ENCODE measurements at places on chromosomes 12 and 14.

- DNase-seq, result no peak
These were observed 23.3 kb downstream of the NUAK1 start for GRCh38 chr12:106115440-106115839.

DNA sequence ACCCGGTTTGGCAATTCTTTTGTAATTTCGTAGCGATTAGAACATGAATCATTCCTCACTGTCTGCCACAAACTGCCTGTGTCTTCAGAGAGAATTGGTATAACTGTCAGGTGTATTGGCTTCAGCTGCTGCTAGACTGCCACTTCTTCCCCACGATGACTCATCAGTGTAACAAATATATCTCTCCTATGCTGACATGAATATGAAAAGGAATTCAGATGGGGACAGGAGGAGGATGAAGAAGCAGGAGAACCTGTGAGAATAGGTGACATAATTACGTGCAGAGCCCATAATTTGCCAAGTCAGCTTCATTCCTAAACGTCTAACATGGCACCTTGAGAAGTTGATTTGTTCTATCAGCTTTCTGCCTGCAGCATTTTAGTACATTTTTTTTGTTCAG lies 64.9 kb downstream of the FRMD6 start:
- DNase-seq, result no peak

DNA sequence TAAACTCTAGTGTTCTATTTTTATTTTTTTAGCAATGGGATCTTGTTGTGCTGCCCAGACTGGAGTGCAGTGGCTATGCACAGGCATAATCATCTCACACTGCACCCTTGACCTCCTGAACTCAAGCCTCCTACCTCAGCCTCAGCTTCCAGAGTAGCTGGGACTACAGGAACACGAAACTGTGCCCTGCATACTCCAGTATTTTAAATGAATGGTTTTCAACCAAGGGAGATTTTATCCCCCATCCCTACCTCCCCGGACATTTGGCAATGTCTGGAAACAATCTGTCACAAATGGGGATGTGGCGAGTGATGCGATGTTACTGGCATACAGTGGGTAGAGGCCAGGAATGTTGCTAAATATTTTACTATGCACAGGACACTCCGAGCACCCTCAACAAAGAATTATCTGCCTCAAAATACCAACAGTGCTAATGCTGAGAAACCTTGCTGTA lies 2.1 kb downstream of the CBX5 start:
- no peak for DNase-seq

DNA sequence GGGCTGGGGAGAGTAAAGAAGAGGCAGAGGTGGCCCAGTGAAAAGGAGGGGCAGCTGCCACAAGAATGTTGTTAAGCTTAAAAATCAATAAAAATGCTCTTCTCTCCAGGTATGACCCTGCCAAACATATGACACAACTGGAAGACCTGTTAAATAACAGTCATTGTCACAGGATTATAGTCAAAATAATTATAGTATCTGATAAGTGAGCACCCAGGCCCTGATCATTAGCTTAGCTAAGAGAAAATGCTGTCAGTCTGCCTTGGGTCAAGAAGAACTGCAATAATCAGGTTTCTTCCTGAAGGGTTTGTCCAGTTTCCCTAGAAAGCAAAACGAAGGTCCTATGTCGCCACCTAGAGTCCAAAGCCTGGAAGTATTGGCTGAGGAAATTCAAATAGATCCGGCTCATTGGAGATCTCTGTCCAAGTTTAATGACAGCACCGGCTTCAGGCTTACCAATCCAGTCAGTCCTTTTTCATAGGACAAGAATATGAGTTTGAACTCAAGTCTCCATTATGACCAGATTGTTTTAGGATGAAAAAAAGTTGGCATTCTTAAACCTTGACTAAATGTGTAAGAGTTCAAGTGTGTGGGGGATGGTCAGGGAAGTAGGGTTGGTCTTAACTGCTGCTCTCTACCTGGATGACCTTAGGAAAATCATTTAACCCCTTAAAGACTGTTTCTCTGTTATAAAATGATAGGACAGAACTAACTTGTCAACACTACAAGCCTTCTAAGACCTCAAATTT lies 22.5 kb upstream of the NKX2-8 start:
- peak; percentile 71 for DNase-seq

DNA sequence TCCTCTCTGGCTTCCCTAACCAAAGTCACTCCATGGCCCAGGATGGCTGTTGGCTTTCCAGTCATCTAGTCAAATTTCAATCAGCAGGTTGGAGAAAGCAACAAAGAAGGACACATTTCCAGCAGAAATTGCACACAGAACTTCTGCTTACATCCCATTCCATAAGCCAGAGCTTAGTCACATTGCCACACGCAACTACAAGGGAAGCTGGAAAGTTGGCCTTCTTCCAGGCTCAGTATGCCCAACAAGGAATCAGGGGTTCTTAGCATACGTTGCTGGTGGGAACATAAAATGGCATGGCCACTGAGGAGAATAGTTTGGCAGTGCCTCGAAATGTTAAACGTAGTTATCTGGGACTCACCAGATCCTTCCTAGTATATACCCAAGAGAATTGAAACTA lies 9.3 kb upstream of the APPL2 start:
- no peak for DNase-seq
